ENCODE measurements at places on chromosomes 3 and 15.

DNA sequence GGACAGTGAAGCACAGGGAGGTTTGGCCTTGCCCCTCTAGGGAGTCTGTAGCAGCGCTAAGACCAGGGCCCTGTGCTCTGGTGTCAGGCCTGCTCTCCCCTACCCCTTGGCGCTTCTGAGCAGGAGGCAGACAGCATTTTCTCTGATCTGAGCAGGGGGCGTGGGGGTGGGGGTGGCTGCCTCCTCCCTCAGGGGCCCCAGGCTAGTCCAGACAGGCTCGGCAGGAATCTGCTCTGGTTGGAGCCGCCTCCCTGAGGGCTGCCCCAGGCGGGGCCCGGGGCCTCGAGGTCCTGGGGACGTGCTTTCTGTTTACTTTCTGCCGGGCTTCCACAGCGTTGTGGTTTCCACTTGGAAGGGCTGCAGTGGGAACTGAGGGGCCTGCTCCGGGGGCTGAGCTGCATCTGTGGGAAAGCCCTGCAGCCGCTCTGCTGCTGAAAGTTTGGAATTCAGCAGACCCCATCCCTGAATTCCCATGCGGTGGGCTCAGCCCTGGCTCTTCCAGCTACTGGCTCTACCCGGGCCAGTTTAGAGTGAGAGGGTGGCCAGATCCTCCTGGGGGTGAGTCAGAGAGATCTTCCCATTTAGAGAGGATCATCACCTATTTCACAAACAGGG, 105.4 kb downstream of the LINGO1 start:
- DNase-seq, result no peak

- DNase-seq, result no peak
Observed at GRCh38 chr3:133136114-133137041, 98.2 kb downstream of the TMEM108 start.

DNA sequence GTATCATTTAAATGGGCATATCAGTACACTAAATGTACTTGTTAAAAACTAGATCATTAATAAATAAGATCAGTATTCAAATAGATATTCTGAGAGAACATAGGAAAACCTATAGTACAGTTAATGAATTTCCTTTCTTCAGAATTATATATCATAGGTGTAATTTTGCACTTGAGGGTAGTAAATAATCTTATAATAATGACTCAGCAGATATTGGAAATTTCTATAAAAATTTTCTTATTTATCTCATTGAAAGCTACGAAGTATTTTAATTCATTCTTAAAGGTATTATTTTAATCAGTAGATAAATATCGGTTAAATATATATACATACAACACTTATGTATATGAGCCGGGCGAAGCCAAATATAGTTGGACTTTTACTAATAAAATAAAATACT, 300.9 kb upstream of the SOX2 start:
- DNase-seq, result no peak

DNA sequence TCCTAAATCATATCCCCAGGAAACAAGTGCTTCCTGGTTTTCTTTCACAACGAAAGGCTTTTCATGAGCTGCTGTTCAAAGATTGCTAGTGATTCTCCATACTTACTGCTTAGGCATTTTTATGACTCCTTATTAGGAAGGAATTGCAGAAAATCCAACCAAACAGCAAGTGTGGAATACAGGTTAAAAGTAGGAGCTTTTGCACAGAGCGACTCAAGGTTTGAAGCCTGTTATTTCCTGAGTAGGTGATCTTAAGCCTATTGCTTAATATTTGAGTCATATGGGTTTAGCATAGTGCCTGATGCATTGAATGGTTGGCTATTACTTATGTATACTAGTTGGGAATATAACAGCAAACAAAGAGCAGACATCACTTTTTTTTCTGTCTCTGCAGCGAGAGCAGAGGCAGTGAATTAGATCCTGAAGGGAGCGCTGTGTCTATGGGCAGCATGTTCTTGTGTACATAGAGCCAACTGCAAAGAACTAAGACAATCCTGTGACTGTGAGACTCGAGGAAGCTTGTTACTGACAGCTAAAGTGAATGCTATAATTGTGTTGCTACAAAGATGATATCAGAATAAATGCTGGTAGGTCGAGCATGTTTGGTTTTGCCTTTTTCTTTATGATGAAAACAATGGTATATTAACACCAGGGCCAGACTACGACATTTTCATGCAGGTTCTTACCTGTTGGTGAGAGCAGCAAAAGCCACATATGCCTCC, 6.3 kb downstream of the TM4SF1 start:
- DNase-seq, result no peak

GRCh38 chr3:141352262-141352984, 15.9 kb upstream of the ZBTB38 start:
- no peak for DNase-seq

DNA sequence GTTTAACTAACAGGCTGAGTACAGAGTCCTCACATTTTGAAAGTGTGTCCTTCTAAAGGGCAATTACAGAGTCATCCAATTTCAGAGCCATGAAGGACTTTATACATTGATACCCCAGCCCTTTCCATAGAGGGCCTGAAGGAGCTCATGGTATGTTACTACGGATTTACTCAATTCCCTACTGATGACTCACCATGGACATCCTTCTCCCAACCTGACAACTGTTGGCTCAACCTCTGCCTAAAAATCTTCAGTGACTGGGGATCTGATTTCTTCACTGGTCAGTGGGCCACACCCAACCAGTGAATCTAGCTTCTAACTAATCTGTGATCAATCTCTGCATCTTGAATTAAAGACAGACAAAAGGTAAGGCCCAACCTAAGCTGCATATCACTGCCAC, 963.4 kb upstream of the CFAP20DC start:
- DNase-seq, result no peak

GRCh38 chr3:125528920-125529319, 8.9 kb upstream of the SNX4 start:
- no peak for DNase-seq

DNA sequence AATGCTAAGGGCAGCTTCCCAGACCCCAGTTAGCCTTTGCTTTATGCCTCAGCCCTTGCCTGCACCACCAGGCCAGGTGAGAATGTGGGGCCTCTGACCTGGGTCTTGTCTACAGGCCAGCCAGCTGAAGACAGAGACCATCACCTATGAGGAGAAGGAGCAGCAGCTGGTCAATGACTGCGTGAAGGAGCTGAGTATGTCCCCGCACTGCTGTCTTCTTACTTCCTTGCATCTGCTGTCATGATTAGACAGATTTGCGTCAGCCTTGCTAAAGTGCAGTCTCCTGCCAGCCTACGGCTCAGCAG, 74.6 kb downstream of the CCK start:
- DNase-seq, result no peak

GRCh38 chr15:73935547-73935946, 9.3 kb downstream of the LOXL1 start:
- DNase-seq, result no peak

DNA sequence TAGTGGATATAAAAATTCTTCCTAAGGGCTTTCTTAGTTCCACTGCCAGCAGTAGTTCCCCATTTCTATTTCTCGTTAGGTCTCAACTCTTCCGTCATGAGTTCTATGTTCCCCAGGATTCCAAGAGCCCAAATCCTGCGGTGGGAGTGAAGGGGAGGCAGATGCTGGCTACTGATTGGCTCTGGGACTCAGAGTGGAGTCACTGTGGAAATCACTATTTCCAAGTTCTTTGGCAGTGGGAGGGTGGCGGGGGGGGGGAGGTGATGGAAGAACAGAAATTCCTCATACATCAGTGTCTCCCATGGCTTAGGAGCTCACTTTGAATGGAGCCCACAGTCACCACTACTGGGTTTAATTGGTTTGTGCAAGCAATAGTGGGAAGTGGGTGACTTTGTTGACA, 5.6 kb downstream of the CCR1 start:
- no peak for DNase-seq

GRCh38 chr15:80424381-80424780, 20.2 kb downstream of the ARNT2 start:
- DNase-seq, result no peak

GRCh38 chr3:28891485-28891884, 389.4 kb upstream of the RBMS3 start:
- no peak for DNase-seq

DNA sequence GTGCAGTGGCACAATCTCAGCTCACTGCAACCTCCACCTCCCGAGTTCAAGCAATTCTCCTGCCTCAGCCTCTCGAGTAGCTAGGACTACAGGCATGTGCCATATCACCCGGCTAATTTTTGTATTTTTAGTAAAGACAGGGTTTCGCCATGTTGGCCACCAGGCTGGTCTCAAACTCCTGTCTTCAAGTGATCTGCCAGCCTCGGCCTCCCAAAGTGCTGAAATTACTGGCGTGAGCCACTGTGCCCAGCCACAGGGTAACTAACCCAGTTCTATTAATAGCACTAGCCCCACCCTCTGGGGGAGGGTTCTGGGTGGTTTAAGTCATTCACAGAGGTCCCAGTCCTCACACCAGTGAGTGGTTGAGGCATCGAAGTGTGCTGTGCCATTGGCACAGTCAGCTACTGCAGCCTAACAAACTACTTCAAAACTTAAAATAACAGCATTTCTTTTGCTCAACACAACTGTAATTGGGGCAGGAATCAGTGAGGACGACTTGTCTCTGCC, 44.0 kb downstream of the RHCG start:
- no peak for DNase-seq

GRCh38 chr3:58234516-58234931, 3.1 kb upstream of the ABHD6 start:
- DNase-seq, result no peak

- DNase-seq, result no peak
Observed at GRCh38 chr3:20573175-20573574, 387.2 kb upstream of the SGO1 start.

GRCh38 chr3:85148036-85148435, 189.2 kb downstream of the CADM2 start:
- no peak for DNase-seq

GRCh38 chr3:169387751-169388696, 275.5 kb downstream of the MECOM start:
- DNase-seq, result no peak

DNA sequence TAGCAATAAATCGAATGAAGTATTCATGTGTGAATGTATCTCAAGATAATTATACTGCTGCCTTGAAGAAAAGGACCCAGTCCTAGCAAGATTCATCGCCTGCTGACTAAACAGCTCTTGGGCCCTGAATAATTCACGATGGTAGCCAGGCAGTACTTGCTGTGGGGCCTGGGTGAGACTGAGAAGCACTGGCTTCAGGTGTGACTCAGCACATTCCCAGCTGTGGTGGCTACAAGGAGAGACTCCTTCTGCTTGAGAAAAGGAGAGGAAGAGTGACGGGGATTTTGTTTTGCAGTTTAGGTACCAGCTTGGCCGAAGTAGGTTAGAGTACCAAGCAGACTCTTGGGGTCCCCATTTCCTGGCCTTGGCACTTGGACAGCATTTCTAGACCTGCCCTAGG, 47.6 kb upstream of the CD200R1L start:
- DNase-seq, result no peak

GRCh38 chr15:87816811-87817210, 439.7 kb downstream of the NTRK3 start:
- DNase-seq, result no peak

- DNase-seq, result peak; percentile 92
Observed at GRCh38 chr15:40047415-40048210, 8.6 kb upstream of the SRP14 start.

DNA sequence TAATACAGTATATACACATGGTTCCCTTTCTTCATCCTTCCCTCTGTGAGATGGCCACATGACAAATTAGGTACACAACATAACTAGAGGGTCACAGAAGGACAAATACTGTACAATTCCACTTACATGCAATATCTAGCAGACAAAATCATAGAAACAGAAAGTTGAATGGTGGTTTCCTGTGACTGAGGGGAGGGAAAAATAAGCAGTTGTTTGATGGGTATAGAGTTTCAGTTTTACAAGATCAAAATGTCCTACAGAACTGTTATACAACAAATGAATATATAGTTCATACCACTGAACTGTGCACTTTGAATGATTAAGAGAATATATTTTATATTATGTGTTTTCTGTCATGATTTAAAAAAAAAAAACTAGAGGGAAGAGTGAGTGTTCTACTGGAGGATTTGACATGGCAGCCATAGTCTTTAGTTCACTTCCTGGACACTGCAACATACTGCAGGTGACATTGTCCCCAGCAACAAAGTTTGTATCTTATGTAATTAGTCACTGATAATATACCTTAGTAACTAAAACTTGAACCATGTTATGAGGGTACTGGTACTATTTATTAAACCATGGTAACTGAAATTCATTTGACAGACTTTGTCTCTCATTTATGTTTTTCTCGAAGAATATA, 37.2 kb downstream of the CCDC54 start:
- peak; percentile 36 for DNase-seq

DNA sequence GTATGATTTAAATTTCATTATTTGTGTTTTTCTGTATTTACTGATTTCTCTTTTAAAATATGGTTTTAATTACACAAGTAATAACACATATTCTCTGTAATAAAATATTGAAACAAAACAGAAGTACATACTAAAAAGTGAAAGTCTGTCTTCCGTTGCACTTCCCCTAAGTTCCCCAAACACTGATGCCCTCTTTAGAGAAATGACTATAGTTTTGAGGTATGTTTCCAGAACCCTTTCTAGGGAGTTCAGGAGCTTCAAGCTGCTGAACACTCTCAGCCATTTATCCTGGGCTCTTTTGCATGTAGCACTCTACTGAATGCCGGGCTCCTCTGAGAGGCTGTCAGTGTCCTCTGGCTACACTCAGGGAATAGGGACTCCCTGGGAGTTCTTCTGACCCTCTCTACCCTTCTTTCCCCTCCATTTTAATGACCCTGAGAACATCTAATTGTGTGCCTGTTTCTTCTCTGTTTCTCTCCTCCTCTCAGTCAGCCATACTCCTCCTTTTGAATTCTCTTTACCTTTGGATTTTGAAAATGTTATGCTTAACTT, 60.4 kb upstream of the KCNAB1 start:
- no peak for DNase-seq

GRCh38 chr3:111582120-111582474, 13.0 kb downstream of the ZBED2 start:
- no peak for DNase-seq

DNA sequence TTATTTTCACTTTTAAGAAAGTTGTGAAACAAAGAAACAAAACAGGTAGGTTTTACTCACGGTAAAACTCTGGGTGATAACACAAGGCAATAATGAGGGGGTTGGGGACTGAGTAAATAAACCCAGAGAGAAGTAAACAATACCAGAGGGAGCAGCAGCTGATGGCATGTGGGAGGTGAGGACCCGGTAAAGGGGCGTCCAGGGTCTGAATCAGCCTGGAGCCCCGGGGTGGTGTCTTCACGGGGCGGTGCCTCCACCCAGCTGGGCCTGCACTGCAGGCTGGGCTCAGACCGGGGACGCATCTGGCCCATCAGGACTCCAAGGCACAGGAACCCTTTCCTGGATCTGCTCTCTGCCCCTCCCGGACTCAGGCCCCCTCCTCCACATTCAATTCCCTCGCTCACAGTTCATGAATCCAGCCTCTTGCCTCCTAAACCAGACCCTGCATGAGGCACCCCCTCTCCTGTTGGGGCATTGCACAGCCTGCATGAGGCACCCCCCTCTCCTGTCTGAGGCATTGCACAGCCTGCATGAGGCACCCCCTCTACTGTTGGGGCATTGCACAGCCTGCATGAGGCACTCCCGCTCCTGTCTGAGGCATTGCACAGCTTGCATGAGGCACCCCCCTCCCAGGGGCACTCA, 73.9 kb upstream of the MFGE8 start:
- no peak for DNase-seq

- no peak for DNase-seq
Observed at GRCh38 chr3:10570196-10570946, 65.0 kb upstream of the ATP2B2 start.

- no peak for DNase-seq
Observed at GRCh38 chr3:155745795-155746550, 1.1 kb upstream of the PLCH1 start.
